Activated CD8-positive, alpha-beta memory T cell treated with anti-CD3 and anti-CD28 coated beads, Interleukin-2, amount 10 ng/mL, durations not matched to agents 7 days and 5 days (primary cell): ENCODE measurements at places on chromosomes 2 and 18. TPM values are rescaled to one million over a fixed set of nuclear protein-coding genes. Genes with fewer than 3 reads are reported as not detected.

DNA sequence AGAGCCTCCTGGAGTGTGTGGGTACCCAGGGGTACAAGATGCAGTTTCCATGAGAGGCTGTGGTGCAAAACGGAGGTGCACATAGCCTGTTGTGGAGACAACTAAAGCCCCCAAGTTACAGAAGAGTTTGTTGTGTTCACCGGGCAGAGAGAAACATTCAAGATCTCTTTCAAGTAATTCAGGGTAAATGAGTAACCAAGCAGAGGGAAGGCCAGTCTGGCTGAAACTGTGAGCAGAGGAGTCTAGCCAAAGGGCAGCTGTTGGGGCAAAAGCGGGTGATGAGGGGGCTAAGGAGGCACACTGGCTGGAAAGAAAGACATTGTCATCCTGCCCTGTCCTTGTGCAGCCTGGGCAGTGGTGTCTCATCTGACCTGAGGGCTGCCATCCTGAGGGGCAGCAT, 52.0 kb downstream of the CXCR4 start:
- no peak overlapping the region for H3K27ac ChIP-seq
- no peak overlapping the region for H3K4me3 ChIP-seq
- H3K36me3 ChIP-seq, result peaks cover 18% of the 10 kb centered on the region
- H3K4me1 ChIP-seq, result peaks cover 42% of the 10 kb centered on the region

DNA sequence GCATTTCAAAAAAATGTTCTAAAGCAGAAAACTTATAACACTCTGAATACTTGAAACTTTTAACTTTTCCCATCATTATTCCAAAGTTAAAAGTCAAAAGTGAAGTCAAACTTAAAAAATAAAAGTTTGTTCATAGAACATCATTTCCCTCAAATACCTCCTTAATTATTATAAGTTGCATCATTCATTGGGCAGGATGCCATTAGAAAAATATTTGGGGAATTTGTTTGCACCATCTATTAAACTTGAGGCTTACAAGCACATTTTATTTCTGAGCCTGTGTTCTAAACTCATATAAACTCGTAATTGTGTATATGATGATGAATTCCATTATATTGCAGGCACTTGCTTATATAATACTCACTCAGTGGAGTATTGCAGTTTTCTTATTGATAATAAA, 588.0 kb upstream of the NRXN1 start:
- no peaks in the 10 kb centered on the region for H3K4me1 ChIP-seq
- DNase-seq, result no peak
- H3K4me3 ChIP-seq, result no peak overlapping the region
- H3K27me3 ChIP-seq, result no peaks in the 10 kb centered on the region

CCL20 gene
- total RNA-seq, result 0.82 TPM

DNA sequence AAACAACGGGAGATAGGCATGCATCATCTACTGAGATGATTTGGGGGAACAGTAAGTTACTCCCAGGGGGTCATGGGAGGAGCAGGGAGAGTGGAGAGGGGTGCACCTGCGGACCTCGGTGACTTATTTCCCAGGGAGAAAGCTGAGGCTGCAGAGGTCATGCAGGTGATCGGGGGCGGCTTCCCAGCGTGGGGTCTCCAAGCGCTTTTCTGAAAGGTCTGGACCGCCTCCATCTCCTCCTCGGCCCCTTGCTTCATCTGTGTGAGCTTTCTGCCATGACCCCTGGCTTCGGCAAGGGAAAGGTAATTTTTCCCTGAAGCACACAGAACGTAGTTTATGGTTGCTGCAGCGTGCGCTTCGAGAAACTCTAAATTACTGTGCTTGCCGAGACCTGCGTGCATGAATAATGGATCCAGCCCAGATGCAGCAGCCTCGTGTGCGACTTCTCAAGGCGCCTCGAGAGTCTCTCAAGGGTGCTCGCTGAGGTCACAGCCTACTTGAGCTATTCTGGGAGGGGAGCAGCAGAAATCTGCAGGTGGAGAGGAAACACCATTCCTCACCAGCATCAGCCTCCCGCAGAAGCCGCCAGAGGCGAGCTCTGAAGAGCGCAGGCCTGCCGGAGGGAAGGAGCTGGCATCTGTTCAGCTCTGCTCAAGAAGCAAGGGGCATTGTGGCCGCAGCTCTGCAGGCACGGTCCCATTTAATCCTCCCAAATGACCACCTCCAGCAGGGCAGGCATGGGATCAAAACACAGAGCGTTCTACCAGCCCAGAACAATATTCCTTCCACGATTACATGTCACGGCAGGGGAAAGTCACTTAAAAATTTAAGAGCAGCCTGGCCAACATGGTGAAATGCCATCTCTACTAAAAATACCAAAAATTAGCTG, 308.4 kb upstream of the MYT1L start:
- no peaks in the 10 kb centered on the region for H3K4me1 ChIP-seq
- H3K36me3 ChIP-seq, result no peaks in the 10 kb centered on the region
- H3K4me3 ChIP-seq, result no peak overlapping the region

CHST10 gene
- total RNA-seq, result 14.8 TPM

DNA sequence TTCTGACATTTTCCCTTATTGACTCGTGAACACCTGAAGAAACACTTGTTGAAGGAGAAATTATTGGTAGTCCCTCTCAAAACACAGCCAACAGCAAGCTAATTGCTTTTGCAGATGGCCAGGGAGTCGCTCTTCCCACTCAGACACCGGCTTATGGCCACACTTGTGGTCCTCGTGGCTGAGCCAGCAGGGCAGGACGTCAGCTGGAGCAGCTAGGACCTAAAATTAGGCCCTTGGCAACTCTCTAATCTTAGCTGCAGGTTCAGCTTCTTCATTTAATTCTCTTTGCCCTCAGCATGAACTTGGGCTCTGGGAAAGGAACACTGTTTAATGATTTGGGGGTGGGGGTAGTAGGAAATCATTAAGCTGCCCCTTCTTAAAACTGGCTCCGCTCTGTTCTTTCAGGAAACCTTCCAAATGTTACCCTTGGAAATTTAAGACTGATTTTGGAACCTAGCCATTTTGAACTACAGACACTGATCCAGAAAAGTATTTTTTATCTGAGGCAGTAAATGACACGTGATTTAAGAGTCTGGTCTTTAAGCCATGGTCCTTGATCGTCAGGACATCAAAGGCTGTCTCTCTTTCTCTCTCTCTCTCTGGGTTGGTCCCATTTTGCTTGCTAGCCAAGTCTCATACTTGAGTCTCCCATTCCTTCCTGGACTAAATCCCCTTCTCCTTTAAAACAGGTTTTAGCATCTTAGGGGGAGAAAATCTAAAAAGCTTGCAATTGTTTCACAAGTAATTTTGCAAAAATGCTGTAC, 77.5 kb downstream of the CDK15 start:
- DNase-seq, result no peak
- H3K27me3 ChIP-seq, result peaks cover 87% of the 10 kb centered on the region
- no peaks in the 10 kb centered on the region for H3K36me3 ChIP-seq
- H3K4me1 ChIP-seq, result peaks cover 22% of the 10 kb centered on the region
- no peak overlapping the region for H3K27ac ChIP-seq

SPC25 gene
- 40.1 TPM for total RNA-seq

ANKRD30BL gene
- not detected for total RNA-seq

GRCh38 chr2:187445051-187445450, 3.0 kb downstream of the CALCRL start:
- H3K36me3 ChIP-seq, result no peaks in the 10 kb centered on the region
- H3K4me3 ChIP-seq, result no peak overlapping the region
- H3K27ac ChIP-seq, result no peak overlapping the region
- no peak for DNase-seq
- H3K4me1 ChIP-seq, result peaks cover 5% of the 10 kb centered on the region

HOXD10 gene
- total RNA-seq, result not detected

- H3K4me3 ChIP-seq, result peak overlapping the region; percentile 99
- peak overlapping the region; percentile 86 for H3K27ac ChIP-seq
- H3K36me3 ChIP-seq, result peaks cover 5% of the 10 kb centered on the region
- H3K27me3 ChIP-seq, result peaks cover 10% of the 10 kb centered on the region
These were observed 1.2 kb downstream of the BMPR2 start for GRCh38 chr2:202377207-202377761.

FBXO15 gene
- total RNA-seq, result 0.70 TPM

APCDD1 gene
- not detected for total RNA-seq

GRCh38 chr2:190582736-190583506, 48.4 kb upstream of the NEMP2 start:
- no peak for DNase-seq
- no peak overlapping the region for H3K4me3 ChIP-seq
- H3K4me1 ChIP-seq, result peaks cover 19% of the 10 kb centered on the region
- H3K36me3 ChIP-seq, result peaks cover 8% of the 10 kb centered on the region

GRCh38 chr2:143893371-143893770, 626.5 kb downstream of the ZEB2 start:
- DNase-seq, result no peak
- no peaks in the 10 kb centered on the region for H3K36me3 ChIP-seq
- H3K4me1 ChIP-seq, result no peaks in the 10 kb centered on the region
- H3K27ac ChIP-seq, result no peak overlapping the region
- H3K27me3 ChIP-seq, result peaks cover 8% of the 10 kb centered on the region

C1QL2 gene
- not detected for total RNA-seq

DNA sequence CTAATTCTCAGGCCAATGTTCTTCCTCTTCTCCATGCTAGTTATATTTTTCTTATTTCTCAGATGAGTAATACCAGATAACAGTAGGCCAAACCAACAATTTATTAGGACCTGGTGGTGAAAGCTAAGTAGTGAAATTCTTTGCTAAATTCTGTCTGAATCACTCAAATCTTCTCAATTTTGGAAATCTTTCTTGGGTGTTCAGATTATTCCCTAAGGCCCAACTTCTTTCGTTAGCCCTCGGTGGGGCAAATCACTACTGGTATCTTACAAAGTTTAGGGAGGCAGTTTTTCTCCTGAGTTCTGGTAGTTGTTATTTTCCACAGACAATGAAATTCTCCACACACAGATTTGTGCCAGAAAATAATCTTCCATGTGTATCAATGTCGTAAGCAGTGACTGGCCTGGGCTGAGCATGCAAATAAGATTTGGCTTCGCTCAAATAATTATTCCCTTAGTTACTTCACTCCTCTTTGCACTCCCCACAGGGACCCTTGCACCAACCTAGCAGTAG, 443.5 kb upstream of the SLC14A2 start:
- H3K4me1 ChIP-seq, result peaks cover 28% of the 10 kb centered on the region
- H3K27me3 ChIP-seq, result peaks cover 14% of the 10 kb centered on the region
- no peak overlapping the region for H3K27ac ChIP-seq
- no peaks in the 10 kb centered on the region for H3K36me3 ChIP-seq
- DNase-seq, result no peak
- no peak overlapping the region for H3K4me3 ChIP-seq

- no peaks in the 10 kb centered on the region for H3K36me3 ChIP-seq
- H3K4me3 ChIP-seq, result no peak overlapping the region
- DNase-seq, result no peak
- no peak overlapping the region for H3K27ac ChIP-seq
These were observed 149.2 kb downstream of the ARHGAP28 start for GRCh38 chr18:6878556-6879297.

DNA sequence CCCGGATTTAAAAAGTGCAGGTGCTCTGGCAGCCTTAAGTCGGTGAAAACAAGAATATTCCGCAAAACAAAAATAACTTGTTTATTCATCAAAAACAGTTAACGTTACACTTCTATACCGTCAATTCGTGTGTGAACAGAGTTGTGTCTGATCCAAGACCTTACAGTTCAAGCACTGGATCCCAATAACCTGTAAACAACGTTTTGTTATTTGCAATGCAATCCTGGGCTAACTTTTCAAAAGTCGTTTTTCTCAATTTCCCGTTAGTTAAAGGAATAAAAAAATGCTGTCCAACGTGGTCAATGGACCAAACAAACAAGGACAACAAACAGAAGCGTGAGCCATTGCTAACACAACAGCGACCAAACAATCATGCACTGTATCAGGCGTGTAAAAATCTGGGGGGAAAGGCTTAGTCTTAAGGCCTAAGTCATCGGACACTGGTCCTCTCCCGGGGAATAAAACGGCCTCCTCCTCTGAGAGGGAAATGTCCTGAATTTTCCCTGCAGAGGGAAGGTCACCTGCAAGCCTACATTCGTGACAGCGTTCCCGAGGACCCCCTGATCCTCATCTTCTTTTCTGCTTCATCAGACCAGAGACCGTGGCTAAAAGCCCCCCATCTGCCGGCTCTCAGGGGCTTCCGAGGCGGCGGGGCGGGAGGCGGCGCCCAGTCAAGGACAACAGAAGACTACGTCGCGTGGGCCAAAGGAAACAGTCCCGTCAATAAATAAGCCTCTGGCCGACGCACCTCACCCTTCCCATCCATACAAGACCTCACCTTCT, 490 bp downstream of the NDUFS1 start:
- H3K27me3 ChIP-seq, result no peaks in the 10 kb centered on the region
- peak overlapping the region; percentile 96 for H3K4me3 ChIP-seq
- peak overlapping the region; percentile 97 for H3K27ac ChIP-seq
- peaks cover 46% of the 10 kb centered on the region for H3K36me3 ChIP-seq
- no peak for DNase-seq

ACADL gene
- total RNA-seq, result not detected

IKZF2 gene
- 41.4 TPM for total RNA-seq

TRIM43 gene
- 0.23 TPM for total RNA-seq

DNA sequence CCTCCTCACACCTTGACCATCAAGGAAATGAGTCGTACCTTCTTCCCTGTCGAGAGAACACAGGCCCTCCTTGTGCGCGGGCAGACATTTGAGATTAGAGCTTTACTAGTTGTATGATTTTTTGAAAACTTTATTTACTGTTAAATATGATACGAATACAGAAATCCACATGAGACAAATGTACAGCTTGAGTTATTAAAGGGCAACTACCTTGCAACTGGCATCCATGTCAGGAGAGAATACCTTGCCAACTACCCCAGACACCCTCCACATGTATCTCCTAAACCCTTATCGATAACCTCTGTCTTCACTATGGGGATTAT, 28.3 kb downstream of the KLHL23 start:
- peak overlapping the region; percentile 53 for H3K27ac ChIP-seq
- DNase-seq, result no peak
- peaks cover 10% of the 10 kb centered on the region for H3K36me3 ChIP-seq
- peaks cover 36% of the 10 kb centered on the region for H3K4me1 ChIP-seq
- H3K27me3 ChIP-seq, result no peaks in the 10 kb centered on the region
- no peak overlapping the region for H3K4me3 ChIP-seq

GRCh38 chr18:63293935-63294334, 25.6 kb downstream of the BCL2 start:
- DNase-seq, result no peak
- peaks cover 80% of the 10 kb centered on the region for H3K36me3 ChIP-seq
- peak overlapping the region; percentile 67 for H3K27ac ChIP-seq
- peaks cover 80% of the 10 kb centered on the region for H3K4me1 ChIP-seq
- H3K27me3 ChIP-seq, result no peaks in the 10 kb centered on the region

LAMA3 gene
- not detected for total RNA-seq

DNA sequence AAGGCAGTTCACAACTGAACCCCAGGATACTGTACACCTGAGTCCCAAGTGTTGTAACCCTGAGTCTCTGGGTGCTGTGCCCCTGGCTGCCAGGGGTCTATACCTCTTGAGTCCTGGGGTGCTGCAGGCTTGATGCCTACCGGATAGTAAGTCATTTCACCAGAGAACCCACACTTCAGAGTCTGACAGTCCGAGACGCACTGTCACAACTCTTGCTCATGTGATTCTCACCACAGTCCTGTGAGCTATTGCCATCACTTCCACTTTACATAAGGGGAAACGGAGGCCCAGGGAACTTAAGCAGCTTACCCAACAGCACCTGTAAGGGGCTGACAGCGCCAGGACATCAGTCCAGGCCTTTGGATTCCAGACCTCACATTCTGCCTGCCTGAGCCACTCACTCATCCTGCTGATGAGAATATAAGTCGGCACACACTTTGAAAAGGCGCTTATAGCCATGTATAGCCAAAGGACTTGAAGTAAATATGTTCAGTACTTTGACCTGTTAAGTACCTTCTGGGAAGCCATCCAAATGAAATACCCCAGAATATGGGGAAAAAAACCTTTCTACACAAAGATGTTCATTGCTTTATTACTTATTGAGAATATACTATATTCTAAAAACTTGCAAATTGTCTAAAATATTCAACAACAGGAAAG, 180.7 kb upstream of the ID2 start:
- peaks cover 19% of the 10 kb centered on the region for H3K4me1 ChIP-seq
- H3K27ac ChIP-seq, result no peak overlapping the region
- H3K27me3 ChIP-seq, result no peaks in the 10 kb centered on the region
- no peak for DNase-seq
- H3K4me3 ChIP-seq, result no peak overlapping the region

TMEFF2 gene
- not detected for total RNA-seq

C1GALT1C1L gene
- 0.19 TPM for total RNA-seq
